ENCODE measurements at places on chromosomes 6 and 20. TPM values are rescaled to one million over a fixed set of nuclear protein-coding genes. Genes with fewer than 3 reads are reported as not detected.
A peak's percentile ranks its signal among the peaks of the same experiment; 100 is the strongest.

- H3K4me1 ChIP-seq, result no peaks in the 10 kb centered on the region
- no peak for DNase-seq
- no peaks in the 10 kb centered on the region for H3K36me3 ChIP-seq
Measured at GRCh38 chr6:124522335-124522734, 439.9 kb upstream of the RNF217 start.

DNA sequence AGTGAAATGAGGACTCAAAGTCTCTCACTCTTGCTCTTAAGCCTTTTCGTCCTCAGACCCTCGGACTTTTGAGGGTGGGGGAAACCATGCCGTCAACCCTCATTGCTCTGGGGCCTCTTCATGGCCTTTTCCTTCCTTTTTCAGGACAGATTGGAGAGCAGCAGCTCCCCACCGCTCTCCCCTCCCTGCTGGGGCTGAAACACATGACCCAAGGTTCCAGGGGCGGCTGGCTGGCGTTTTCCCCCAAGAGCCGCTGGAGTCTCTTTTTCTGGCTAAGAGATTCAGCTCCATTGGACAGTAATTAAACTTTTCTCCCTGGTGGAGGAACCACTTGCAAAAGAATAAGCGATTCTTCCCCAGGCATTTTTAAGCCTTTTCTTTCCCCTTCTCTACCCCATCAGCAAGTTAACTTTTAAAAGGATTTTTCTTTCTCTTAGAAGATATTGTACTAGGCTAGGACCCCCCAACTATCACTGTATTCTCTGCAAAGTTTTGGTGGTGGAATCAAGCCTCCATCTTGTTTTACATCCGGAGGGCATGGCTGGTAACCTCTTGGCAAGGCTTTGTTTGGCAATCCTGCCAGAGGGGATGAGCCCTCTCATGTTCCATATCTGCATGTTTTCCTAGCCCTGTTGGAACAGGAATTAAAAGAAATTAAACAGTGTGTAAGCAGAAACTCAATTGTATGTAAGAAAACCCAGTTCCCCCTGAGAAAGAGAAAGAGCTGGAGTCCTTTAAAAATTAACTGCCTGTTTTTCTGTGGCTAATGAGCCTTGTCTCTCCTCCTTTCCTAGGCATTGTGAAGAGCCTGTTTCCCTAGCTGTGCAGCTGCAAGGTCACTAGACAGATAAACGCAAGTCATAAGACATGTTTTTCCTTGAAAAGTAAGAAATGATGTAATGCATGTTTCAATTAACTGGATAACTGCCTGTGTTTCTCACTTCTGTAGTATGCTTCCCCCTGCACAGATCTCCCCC is 100.8 kb upstream of the GPR6 start:
- DNase-seq, result no peak
- H3K27me3 ChIP-seq, result peaks cover 21% of the 10 kb centered on the region
- no peak overlapping the region for H3K4me3 ChIP-seq
- H3K4me1 ChIP-seq, result peaks cover 4% of the 10 kb centered on the region

DNA sequence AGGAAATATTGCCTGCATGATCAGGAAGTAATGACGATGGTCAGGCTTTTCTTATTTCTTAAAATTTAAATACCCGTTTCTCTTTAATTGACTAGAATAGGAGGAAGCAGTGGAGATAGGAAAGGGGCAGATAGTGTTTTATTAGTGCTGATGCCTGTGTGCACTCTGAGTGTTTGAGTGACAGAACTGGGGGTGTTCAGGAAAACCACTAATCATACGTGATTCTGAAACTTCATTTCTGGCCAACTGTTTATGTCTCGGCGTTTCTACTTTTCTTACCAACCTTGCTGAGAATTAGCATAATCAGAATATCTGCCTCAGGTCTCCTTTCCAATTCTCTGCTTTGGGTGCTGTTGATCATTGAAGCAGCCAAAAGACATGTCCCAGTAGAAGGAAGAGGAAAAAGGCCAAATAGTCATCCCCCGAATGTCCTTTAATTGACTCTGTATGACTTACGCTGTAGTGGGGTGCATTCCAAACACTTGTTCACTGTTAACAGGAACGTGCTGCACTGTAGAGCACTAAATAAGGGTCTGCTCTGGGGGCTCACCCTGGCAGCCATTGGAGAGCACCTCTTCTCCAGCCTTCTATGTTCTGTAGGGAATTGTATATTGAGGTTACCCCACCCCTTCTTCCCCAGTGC is 152.9 kb downstream of the JARID2 start:
- peak overlapping the region; percentile 36 for H3K4me3 ChIP-seq
- no peak for DNase-seq
- H3K4me1 ChIP-seq, result peaks cover 75% of the 10 kb centered on the region
- H3K27me3 ChIP-seq, result no peaks in the 10 kb centered on the region

GRCh38 chr20:46975976-46976375 is 81.3 kb downstream of the EYA2 start:
- H3K4me3 ChIP-seq, result no peak overlapping the region
- no peaks in the 10 kb centered on the region for H3K36me3 ChIP-seq
- H3K4me1 ChIP-seq, result peaks cover 39% of the 10 kb centered on the region
- no peak for DNase-seq

DNA sequence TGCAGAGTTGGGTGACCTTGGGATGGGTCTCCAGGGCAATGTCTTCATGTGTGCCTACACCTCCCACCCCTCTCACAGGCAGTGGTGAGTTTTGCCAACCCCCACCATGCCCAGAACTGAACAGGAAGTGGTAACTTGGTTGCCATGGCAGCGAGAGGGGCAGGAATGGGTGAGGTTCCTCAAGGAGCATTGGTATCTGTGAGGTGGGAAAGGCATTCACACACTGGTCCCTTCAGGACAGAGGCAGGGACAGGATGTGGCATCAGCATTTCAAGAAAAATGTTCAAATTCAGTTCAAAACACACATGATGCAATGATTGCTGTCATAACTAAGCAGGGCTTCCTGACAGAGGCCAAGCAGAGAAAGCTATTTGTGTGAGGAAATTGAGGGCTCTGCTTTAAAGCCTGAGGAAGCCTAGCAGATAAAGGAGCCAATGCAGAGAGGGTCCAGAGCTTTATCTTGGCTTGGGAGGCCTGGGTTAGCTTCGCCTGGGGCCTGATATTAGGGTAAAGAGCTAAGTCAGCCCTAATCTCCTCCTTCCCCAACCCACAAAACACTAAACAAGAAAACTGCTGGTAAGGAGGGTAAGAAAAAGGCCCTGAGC is 551 bp downstream of the TREML2 start:
- H3K4me3 ChIP-seq, result peak overlapping the region; percentile 43
- peak; percentile 82 for DNase-seq
- H3K27me3 ChIP-seq, result no peaks in the 10 kb centered on the region
- H3K36me3 ChIP-seq, result peaks cover 11% of the 10 kb centered on the region
- H3K4me1 ChIP-seq, result peaks cover 41% of the 10 kb centered on the region
- H3K27ac ChIP-seq, result peak overlapping the region; percentile 96

DNA sequence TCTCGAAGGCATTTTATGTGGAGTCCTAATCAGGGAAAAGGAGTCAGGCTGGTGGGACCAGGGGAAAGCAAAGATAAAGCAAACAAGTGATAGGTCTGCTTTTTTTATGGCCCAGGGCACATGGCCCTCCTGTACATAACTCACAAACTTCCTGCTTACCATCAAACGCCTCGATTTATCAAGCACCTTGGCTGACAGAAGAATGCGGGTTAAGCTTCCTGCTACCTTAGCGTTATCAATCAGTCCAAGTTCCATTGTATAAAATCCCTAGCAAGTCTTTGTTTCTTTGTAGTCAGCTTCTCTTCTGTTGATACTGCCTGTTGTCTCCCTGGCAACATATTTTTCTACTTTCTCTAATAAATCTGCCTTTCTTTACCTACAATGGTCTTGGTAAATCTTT is 4.1 kb upstream of the TRIM27 start:
- H3K4me3 ChIP-seq, result no peak overlapping the region
- H3K4me1 ChIP-seq, result peaks cover 5% of the 10 kb centered on the region
- DNase-seq, result no peak
- H3K36me3 ChIP-seq, result peaks cover under 1% of the 10 kb centered on the region
- H3K27ac ChIP-seq, result no peak overlapping the region

DNA sequence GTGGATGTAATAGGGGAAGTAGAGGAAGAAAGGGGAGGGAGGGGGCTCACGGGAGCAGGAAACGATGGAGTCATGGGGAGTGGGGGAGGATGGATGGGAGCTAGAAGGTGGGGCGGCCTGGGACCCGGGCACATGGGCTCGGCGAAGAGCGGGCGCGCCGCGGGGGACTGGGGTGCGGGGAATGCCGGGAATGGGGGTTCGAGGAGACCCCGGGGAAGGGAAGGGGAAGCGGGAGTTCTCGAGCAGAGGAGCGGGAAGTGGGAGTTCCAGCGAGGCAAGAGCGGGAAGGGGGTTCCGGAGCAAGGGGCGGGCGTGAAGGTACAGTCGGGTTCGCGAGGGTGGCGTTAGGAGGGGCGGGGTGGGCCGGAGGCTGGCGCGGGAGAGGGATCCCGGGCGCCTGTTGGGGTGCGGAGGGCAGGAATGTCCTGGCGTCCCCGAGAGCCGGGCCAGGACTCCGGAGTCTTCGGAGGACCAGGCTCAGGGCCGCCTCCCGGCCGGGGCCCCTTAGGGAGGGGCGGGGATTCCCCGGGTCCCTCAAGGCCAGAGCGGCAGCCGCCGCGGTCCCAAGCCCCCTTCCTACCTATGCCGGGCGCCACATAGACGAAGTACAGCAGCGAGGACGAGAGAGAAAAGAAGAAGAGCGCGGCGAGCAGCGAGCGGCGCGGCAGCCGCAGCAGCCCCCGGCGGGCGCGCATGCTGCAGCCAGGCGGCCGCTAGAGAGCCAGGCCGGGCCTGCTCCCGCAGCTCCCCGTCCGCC is 504 bp downstream of the B4GALT5 start:
- DNase-seq, result no peak
- peaks cover 17% of the 10 kb centered on the region for H3K36me3 ChIP-seq
- H3K4me1 ChIP-seq, result peaks cover 58% of the 10 kb centered on the region
- peak overlapping the region; percentile 82 for H3K4me3 ChIP-seq
- H3K27ac ChIP-seq, result peak overlapping the region; percentile 86
- no peaks in the 10 kb centered on the region for H3K27me3 ChIP-seq

Gene SDC4
- 50.7 TPM for total RNA-seq

Gene RREB1
- total RNA-seq, result 20.6 TPM

- DNase-seq, result no peak
- no peaks in the 10 kb centered on the region for H3K36me3 ChIP-seq
- H3K27ac ChIP-seq, result no peak overlapping the region
- no peak overlapping the region for H3K4me3 ChIP-seq
- no peaks in the 10 kb centered on the region for H3K4me1 ChIP-seq
Measured at GRCh38 chr6:113744861-113745260, 112.3 kb upstream of the MARCKS start.

Gene CD93
- total RNA-seq, result 1.6 TPM

DNA sequence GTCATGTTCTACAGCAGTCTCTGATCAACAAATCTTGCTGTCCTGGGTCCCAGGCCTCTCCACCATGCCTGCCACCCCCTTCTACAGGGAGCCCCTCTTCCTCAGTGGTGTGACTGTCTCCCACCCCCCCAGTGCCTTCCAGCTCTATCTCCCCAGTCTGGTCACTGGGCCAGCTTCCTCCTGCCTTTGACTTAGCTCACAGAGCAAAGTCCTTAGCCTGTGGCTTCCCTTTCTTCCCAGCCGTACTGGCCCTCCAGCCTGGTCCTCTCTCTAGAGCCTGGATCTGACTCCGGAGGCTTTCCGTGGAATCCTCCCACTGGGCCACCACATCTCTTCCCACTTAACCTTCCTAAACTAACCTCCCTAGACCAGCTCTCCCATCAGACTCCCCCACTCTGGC is 17.0 kb downstream of the MAPK13 start:
- H3K4me3 ChIP-seq, result no peak overlapping the region
- H3K27ac ChIP-seq, result no peak overlapping the region
- DNase-seq, result no peak
- no peaks in the 10 kb centered on the region for H3K27me3 ChIP-seq

Gene FAM209B
- total RNA-seq, result 1.3 TPM

Gene PRDM13
- 0.14 TPM for total RNA-seq

GRCh38 chr20:60354024-60354580 is 395.9 kb downstream of the CDH26 start:
- H3K27me3 ChIP-seq, result no peaks in the 10 kb centered on the region
- H3K4me3 ChIP-seq, result no peak overlapping the region
- no peak for DNase-seq
- H3K4me1 ChIP-seq, result no peaks in the 10 kb centered on the region

DNA sequence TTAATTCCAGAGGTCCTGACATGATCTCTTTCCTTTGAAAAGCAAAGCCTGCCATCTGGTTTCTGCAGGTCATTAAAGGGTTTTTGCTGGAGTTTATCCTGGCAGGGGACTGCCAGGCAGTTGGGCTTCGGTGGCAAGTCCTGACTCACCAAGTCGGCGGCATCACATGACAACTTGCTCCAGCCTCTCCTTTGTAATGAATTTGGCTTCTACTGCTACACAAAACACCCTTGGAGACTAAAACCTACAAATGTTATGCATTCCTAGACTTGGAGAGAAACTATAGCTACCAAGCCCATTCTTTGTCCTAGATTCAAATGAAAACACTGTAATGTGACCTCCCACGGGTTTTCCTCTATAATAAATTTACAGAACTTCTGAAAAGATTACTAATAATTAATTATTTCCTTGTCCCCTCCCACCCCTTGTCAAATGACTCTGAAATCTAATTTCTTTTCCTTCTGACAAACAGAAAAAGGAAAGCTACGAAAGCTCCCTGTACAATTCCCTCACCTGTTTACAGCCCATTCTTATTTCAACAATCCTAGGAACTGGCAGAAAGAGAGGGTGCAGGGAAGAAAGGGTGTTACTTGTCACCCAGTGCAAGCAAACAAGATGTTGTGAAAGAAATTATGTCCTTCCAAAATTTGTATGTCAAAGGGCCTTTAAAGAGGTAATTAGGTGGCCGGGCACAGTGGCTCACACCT is 62.9 kb downstream of the QRSL1 start:
- DNase-seq, result no peak
- H3K4me3 ChIP-seq, result no peak overlapping the region
- H3K27ac ChIP-seq, result no peak overlapping the region
- no peaks in the 10 kb centered on the region for H3K36me3 ChIP-seq
- H3K4me1 ChIP-seq, result no peaks in the 10 kb centered on the region

DNA sequence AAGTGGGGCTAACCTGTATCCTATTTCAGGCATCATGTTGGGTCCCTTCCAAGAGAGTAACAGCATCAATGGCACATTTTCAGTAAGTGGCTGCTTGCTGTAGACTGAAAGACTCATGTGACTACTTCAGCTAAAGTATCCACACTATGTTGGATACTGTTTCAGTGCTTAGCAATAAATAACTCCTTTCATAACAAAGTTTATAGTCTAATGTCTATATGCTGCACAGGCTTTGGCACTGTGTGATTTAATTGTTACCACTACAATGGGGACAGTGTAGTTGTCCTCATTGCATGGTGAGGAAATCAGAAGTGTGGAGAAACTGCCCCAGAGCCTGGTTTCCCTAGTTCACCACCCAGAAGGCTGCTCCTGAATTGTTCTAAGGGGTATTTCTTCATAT is 318.0 kb upstream of the PTCHD4 start:
- H3K27ac ChIP-seq, result no peak overlapping the region
- DNase-seq, result no peak

GRCh38 chr6:31729515-31729978 is 448 bp upstream of the DDAH2 start:
- H3K4me3 ChIP-seq, result peak overlapping the region; percentile 86
- peak; percentile 87 for DNase-seq
- peaks cover 65% of the 10 kb centered on the region for H3K4me1 ChIP-seq
- H3K36me3 ChIP-seq, result peaks cover 42% of the 10 kb centered on the region
- H3K27me3 ChIP-seq, result no peaks in the 10 kb centered on the region
